Endothelial cell of umbilical vein (primary cell): ENCODE measurements at places on chromosomes 5 and 9. TPM values are rescaled to one million over a fixed set of nuclear protein-coding genes. Genes with fewer than 3 reads are reported as not detected.

Gene GPR150
- 0.31 and 0.35 TPM in 2 replicates for total RNA-seq

DNA sequence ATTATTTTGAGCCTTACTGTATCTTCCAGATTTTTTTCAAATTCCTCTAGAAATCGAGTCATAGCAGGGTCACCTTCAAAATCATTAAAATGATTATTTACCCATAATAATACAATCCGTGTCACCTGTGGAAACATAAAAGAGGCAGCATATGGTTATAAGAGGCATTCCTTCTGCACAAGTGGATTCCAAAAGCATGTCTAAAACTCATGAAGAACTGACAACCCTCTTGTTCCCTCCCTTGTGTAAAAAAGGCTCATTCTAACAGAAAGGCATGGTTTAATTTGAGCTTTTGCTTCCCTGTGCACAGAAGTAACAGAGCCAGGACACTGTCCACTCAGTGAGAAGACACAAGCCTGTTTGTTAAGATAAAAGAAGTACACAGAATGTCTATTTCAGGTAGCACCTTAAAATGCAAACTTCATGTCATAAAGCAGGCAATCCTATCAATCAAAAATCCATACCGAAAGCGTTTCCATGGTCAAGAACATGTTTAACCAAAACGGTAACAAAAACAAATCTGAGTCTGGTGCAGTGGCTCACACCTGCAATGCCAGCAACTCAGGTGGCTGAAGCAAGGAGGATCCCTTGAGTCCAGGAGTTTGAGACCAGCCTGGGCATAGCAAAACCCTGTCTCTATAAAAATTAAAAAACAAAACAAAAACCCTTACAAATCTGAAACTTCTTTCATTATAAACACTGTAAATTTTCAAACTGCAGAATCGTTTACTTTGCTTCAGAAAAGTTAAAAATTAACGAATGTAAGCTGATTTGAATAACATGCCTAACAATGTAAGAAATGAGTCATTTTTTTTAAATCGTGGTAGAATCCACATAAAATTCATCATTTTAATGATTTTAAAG, 139.3 kb downstream of the RAPGEF6 start:
- DNase-seq, result no peak

Gene FBP1
- total RNA-seq, result 2.2 and 3.8 TPM in 2 replicates

DNA sequence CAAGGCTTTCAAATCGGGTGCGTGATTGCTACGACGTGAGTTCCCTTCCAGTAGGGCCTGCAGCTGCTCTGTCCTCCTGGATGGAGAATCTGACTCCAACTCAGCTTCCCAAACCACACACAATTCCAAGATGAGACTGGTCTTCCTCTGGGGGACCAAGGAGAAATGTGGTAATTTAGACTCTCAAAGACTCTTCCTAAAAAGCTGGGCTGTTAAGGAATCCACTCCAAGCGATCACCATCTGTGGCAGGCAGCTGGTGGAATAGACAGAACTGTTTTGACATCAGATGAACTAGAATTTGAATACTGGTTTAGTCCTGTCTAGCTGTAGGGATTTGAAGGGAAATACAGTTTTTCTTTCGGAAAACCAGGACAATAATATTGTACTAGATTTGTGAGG, 130.7 kb upstream of the KLF4 start:
- no peak for DNase-seq

GRCh38 chr5:116944183-116944582, 369.6 kb upstream of the SEMA6A start:
- no peak for DNase-seq

Gene GABRA1
- not detected in 2 replicates for total RNA-seq

DNA sequence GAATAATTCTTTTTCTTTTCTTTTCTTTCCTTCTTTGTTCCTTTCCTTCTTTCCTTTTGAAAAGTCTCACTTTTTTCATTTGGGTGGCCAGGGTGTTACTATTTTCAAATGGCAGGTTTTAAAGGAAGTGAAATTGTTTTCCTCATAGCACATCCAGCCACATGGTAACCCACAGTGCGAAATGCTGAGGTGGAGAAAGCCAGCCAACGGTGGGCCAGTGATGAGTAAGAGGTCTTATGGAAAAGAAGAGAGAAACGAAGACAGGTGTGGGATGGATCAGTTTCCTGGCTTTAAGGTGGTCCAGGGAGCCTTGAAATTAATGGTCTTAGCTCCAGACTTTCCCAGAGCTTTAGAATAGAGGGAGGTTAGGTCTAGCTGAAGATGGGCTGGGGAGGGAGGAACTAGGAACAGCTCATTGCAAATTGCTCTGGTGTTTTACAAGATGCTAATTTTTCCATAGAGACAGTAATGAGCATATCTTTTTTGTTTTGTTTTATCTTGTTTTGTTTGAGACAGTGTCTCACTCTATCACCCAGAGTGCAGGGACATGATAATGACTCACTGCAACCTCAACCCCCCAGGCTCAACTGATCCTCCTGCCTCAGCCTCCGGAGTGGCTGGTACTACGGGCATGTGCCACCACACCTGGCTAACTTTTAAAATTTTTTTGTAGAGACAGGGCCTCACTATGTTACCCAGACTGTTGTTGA, 17.8 kb downstream of the ITK start:
- no peak for DNase-seq

- DNase-seq, result no peak
Observed at GRCh38 chr5:150642991-150643710, 2.7 kb downstream of the SYNPO start.

DNA sequence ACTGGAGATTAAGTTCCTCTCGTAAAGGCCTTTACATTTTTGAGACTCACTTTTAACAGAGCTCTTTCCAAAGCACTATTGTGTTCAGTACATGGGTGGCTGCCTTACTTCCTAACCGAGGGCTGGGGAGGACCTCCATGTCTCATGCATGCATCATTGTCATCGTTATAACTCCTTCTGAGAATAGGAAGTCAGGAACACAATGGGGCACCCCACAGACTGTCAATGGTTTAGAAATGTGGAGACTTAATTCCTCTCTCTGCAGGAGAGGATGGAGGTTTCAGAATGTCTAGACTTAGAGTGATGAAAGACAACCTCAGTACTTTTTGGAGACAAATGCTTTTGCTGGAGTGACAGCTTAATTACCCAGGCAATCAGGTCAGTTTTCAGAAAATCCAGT, 83.9 kb downstream of the PRLR start:
- DNase-seq, result no peak

DNA sequence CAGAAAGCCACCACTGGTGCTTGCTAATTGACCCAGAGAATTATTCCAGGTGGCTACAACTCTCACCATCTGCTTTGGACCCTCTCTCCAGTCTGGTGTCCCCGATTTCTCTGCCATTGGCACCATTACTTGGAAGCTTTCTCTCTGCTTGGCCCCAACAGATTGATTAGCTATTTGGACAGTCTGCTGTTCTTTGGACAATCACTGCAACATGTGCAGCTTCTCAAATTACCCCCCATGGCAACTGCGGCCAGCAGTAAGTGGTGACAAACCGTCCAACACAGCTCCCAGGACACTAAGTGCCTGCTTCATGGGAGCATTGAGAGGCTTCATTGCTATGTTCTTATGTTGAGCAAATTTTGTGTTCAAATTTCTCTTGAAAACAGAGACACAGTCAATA, 309.8 kb downstream of the TAF11L14 start:
- DNase-seq, result no peak
